ENCODE measurements at places on chromosomes 2 and 18.

DNA sequence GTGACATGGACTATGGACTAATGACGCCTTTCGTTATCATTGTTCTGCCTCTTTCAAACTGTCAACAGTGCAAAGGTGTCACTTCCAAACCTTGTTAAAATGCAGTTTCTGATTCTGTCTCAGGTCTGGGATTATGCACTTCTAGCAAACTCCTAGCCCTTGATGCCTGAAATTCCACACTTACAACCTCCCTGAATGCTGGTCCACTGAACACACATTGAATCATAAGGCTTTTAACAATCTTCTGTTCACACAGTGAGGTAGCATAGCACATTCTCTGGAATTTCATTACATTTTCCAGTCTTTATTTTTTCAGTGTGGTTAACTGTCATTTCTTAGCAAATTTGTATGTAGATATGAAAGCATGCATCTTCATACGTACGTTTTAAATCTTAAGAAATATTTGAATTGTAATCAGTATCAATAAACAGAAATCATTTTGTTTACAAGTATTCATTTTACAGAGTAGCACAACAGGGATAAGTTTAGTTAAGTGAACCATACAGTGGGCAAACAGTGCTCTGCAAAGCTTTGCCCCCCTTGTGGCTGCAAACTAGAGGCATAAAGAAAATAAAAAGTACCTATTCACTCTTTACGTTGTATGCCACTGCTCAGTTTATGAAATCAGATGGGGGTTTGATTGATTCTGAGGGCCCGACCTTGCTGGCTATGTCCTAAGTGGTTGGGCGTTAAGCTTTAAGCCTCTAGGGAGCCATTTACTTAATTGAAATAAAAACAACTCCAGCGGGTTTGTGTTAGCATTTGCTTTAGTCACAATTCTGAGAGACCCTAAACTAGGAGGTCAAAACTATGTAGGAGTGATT is 250.8 kb downstream of the LRRTM1 start:
- H3K4me3 ChIP-seq = no peak overlapping the region
- no peak overlapping the region for H3K27ac ChIP-seq
- H3K36me3 ChIP-seq = no peaks in the 10 kb centered on the region
- DNase-seq = no peak

DNA sequence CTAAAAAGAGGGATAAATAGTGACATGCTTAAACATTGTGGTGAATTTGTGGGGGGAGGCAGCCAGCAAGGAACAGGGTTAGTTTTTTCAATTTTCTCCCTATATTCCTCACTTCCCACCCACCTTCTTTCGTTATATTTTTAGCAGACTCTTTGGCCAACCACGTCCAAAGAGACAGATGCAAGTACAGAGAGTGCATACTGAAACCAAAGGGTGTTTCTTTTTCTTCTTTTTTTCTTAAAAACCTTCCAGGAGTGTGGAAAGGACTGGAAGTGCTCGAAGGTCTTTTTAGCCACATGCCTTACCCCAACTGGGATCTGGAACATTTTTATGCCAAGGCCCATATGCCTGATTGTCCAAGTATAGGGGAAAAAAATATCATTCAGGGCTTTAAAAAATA is 59.0 kb downstream of the TNP1 start:
- H3K27me3 ChIP-seq = no peaks in the 10 kb centered on the region
- no peaks in the 10 kb centered on the region for H3K36me3 ChIP-seq
- DNase-seq = no peak

DNA sequence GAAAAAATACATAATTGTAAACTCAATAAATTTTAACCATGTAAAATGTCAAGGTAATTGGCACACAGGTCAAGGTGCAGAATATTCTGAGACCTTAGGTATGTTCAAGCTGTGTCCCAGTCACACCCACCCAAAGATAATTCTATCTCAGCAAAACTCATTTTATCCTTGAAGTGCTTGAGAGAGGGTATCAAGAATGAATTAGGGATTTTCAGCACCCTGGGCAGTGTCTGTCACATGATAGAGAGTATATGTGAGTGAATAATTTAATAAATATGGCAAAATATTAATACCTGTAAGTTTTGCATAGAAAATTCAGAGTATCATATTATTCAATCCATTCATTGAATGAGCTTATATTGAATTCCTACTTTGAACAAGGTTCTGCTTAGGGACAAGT is 567.9 kb downstream of the FBXO15 start:
- H3K27me3 ChIP-seq = no peaks in the 10 kb centered on the region
- no peak overlapping the region for H3K4me3 ChIP-seq
- peaks cover 7% of the 10 kb centered on the region for H3K4me1 ChIP-seq
- H3K36me3 ChIP-seq = no peaks in the 10 kb centered on the region
- no peak overlapping the region for H3K27ac ChIP-seq

DNA sequence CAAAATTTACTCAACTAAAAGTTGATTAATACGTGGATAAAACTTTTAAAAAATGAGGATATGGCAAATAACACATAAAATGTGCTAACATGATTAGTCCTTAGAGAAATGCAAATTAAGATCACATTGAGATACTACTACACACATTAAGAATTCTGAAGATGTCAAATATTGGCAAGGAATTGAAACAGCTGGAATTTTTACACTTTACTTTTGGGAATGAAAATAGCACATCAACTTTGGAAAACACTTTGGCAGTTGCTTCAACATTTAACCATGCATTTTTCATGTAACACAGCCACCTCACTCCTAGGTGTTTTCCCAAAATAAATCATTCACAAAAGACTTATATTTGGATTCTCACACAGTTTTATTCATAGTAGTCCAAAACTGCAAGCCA is 687.9 kb upstream of the SETBP1 start:
- no peaks in the 10 kb centered on the region for H3K27me3 ChIP-seq
- no peaks in the 10 kb centered on the region for H3K36me3 ChIP-seq
- DNase-seq = no peak
- no peak overlapping the region for H3K27ac ChIP-seq
- H3K4me3 ChIP-seq = no peak overlapping the region

DNA sequence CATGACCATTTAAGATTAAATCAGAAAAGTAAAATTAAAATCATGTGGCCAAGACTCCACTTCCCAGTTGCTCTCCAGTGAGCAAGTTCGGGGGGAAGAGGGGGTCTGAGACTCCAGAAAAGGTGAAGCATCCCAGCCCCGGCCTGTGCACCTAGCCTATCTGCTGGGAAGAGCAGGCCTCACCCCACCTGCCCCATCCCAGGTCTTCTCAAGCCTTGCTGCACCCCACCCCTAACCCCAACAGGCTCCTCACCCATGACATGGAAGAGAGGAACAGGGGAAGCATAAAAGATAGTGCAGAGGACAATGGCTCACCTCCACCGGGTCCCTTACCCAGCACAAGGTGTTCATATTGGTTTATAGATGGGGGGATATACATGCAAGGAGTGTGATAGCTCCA is 14.6 kb downstream of the CIB4 start:
- no peaks in the 10 kb centered on the region for H3K36me3 ChIP-seq
- H3K27ac ChIP-seq = no peak overlapping the region
- peaks cover 36% of the 10 kb centered on the region for H3K4me1 ChIP-seq
- no peak overlapping the region for H3K4me3 ChIP-seq

GRCh38 chr2:77458216-77458615 is 64.0 kb downstream of the LRRTM4 start:
- no peaks in the 10 kb centered on the region for H3K4me1 ChIP-seq
- DNase-seq = no peak
- H3K27me3 ChIP-seq = no peaks in the 10 kb centered on the region
- H3K4me3 ChIP-seq = no peak overlapping the region
- no peaks in the 10 kb centered on the region for H3K36me3 ChIP-seq
- no peak overlapping the region for H3K27ac ChIP-seq

- peak overlapping the region; percentile 80 for H3K27ac ChIP-seq
- no peak for DNase-seq
- H3K36me3 ChIP-seq = peaks cover 53% of the 10 kb centered on the region
- no peak overlapping the region for H3K4me3 ChIP-seq
- peaks cover 51% of the 10 kb centered on the region for H3K4me1 ChIP-seq
Measured at GRCh38 chr2:216183462-216183861, 74.3 kb downstream of the XRCC5 start.

- H3K4me1 ChIP-seq = no peaks in the 10 kb centered on the region
- no peaks in the 10 kb centered on the region for H3K36me3 ChIP-seq
- DNase-seq = no peak
Measured at GRCh38 chr2:164974221-164974620, 18.9 kb upstream of the SLC38A11 start.

DNA sequence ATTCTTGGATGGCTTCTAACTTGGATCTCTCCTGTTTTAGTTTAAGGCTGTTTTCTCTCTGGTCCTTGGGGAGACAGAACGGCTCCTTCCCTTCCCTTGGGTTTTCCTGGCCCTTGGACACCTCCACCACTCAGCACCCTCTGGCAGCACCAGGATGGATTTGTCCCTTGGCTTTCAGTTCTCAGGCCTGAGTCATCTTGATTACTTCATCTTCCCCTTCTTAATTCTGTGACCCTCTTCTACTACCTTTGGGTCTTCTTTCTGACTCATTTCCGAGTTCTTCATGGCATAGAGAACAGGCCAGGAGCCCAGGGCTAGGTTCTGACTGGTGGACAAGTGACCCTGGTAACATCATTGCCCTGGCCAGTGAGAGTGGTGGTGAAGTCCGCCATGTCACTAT is 14.9 kb downstream of the IGFBP2 start:
- H3K27me3 ChIP-seq = no peaks in the 10 kb centered on the region
- DNase-seq = no peak
- no peak overlapping the region for H3K4me3 ChIP-seq

DNA sequence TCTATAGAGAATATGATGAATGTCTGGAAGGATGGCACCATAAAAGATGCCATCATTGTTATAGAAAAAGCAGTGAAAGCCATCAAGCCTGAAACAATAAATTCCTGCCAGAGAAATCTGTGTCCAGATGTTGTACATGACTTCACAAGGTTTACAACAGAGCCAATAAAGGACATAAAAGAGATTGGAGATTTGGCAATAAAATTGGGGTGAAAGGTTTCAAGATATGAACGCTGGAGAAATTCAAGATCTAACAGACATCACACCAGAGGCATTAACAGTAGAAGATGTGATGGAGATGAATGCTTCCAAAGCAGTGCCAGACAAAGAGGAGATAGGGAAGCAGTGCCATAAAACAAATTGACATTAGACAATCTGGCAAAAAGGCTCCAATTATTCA is 518.8 kb upstream of the ACVR2A start:
- H3K4me3 ChIP-seq = no peak overlapping the region
- peaks cover 5% of the 10 kb centered on the region for H3K27me3 ChIP-seq
- H3K4me1 ChIP-seq = no peaks in the 10 kb centered on the region
- no peak overlapping the region for H3K27ac ChIP-seq

GRCh38 chr18:24914685-24915084 is 437.3 kb downstream of the ZNF521 start:
- no peak overlapping the region for H3K4me3 ChIP-seq
- DNase-seq = no peak
- peaks cover 47% of the 10 kb centered on the region for H3K4me1 ChIP-seq
- H3K27me3 ChIP-seq = peaks cover 4% of the 10 kb centered on the region
- H3K36me3 ChIP-seq = no peaks in the 10 kb centered on the region

GRCh38 chr18:28113271-28114029 is 63.5 kb downstream of the CDH2 start:
- H3K36me3 ChIP-seq = peaks cover 9% of the 10 kb centered on the region
- H3K4me1 ChIP-seq = peaks cover 85% of the 10 kb centered on the region
- no peak for DNase-seq
- no peak overlapping the region for H3K4me3 ChIP-seq
- peak overlapping the region; percentile 68 for H3K27ac ChIP-seq
- H3K27me3 ChIP-seq = no peaks in the 10 kb centered on the region

GRCh38 chr18:12462242-12462641 is 54.5 kb downstream of the PRELID3A start:
- H3K4me3 ChIP-seq = no peak overlapping the region
- no peaks in the 10 kb centered on the region for H3K27me3 ChIP-seq
- H3K27ac ChIP-seq = no peak overlapping the region
- H3K36me3 ChIP-seq = peaks cover 29% of the 10 kb centered on the region

DNA sequence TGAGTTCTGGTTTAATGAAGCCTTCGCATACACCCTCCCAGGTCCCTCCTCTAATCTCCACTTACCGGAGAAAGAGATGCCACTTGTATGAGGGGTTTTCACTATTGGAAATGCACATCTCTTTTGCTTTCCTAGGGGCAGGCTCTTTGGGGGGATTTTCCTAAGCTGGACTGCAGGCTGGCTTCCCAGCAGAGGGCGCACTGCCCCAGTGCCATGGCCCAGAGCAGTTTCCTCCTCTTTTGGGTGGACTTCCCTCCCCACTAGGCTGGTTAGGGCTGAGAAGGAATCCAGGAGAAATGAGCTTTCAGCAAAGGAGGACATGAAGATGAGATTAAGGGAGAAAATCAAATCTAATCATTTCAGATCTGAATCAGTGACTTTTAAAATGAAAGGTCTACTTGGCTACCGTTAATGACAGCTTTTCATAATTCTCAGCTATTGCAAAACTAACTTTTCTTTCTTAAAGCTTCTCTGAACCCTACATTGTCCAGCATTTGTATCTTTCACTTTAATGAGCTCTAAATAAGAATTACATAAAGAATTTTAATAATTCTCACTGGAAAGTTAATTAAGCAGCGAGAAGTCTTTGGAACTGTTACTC is 784.1 kb upstream of the FANCL start:
- no peak overlapping the region for H3K27ac ChIP-seq
- DNase-seq = peak; percentile 72
- H3K4me3 ChIP-seq = no peak overlapping the region
- H3K4me1 ChIP-seq = no peaks in the 10 kb centered on the region
- H3K36me3 ChIP-seq = no peaks in the 10 kb centered on the region

GRCh38 chr2:48551548-48551947 is 21.6 kb downstream of the STON1 start:
- H3K4me3 ChIP-seq = no peak overlapping the region
- H3K36me3 ChIP-seq = peaks cover 29% of the 10 kb centered on the region
- no peak for DNase-seq
- no peaks in the 10 kb centered on the region for H3K27me3 ChIP-seq
- H3K4me1 ChIP-seq = peaks cover 6% of the 10 kb centered on the region

DNA sequence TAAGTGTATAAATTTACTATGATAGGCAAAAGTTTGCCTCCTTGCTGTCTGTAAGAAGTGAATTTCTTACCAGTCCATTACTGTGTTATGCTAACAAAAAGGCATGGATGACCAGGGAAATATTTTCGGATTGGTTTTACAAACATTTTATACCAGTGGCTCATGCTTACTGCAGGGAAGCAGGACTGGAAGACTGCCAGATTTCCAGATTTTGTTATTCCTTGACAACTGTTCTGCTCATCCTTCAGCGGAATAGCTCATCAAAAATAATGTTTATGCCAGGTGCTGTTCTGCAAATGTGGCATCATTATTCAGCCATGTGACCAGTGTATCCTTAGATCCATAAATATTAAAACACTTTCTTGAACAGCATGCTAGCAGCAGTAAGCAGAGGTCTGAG is 40.4 kb upstream of the NETO1 start:
- H3K4me1 ChIP-seq = no peaks in the 10 kb centered on the region
- no peaks in the 10 kb centered on the region for H3K36me3 ChIP-seq
- no peak for DNase-seq

DNA sequence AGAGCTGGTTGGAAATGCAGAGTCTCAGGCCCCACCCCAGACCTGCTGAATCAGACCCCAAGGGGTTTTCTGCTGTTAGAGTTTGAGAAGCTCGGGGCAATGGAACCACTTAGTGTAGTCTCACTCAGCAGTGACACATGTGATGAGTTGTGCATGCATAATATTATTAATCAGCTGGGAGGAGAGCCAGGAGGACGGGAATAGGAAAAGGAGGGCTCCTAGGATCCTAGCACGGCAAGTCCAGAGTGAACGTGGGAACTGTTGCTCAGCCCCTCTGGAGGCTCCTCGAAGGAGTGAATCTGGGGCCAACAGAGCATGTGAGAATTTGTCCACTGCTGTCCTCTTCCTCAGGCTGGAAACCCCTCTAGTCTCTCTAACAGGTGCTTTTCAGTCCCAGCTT is 87.1 kb downstream of the HS1BP3 start:
- no peak overlapping the region for H3K4me3 ChIP-seq
- peaks cover 57% of the 10 kb centered on the region for H3K4me1 ChIP-seq
- no peak overlapping the region for H3K27ac ChIP-seq
- no peak for DNase-seq

Data from nephron progenitor cell (in vitro differentiated cells).